HuH-7.5 (cell line): ENCODE measurements at places on chromosomes 7 and 10.

- DNase-seq, result no peak
These were observed 29.3 kb downstream of the KCNH2 start for GRCh38 chr7:150948791-150949251.

- DNase-seq, result no peak
These were observed at the start of gene TNRC18 for GRCh38 chr7:5423306-5423975. Gene TNRC18, minus strand, starts transcription at chr7:5423834. Its CDS starts 2,588 bp downstream, at chr7:5421246.

DNA sequence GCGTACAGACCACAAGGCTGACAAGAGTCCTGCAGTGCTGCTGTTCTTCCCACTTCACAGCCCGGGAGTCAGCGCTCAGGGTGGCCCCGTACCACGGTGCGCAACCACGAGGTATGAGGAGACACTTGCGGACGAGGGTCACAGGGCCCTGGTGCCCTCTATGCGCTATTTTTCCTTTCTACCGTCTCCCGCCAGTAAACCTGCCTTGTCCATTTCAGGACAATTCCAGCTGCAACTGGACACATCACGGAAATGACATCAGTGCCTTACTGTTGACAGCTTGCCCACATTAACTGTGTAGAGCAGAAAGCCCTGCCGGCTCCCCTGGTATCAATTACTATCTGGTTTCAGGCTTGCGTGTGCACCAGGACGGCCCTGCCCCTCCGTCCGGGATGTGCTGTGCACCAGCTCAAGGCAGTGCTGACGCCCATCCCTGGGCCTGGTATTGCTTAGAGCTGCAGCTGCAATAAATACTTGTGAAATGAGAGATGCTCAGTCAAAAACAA lies 65.1 kb downstream of the ZRANB1 start:
- no peak for DNase-seq

GRCh38 chr7:153943861-153944260 lies 108.3 kb upstream of the DPP6 start:
- no peak for DNase-seq

GRCh38 chr7:137741443-137741842 lies 105.3 kb downstream of the DGKI start:
- no peak for DNase-seq

GRCh38 chr10:88163572-88163971 lies 300.1 kb downstream of the PTEN start:
- no peak for DNase-seq

DNA sequence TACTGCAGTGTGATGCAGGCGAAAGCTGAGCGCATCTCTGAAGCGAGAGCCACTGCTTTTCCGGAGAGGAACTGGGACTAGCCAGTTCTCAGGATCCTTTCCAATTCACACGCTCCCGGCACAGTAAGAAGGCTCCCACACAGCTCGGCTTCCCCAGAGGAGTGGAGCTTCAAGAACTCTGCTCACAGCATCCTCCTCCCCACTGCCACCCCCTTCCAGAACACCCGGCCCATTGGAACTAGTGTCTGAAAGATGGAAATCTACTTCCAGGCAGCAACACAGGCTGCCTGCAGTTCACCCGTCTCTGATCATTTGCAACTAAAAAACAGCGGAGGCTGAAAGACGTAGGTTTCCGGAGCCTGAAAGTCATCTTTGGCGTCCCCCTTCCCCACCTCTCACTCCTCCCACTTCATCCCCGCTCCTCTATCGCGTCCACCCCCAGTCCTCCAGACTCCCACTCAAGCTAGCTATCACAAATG lies at the start of gene DGKB:
TSS of gene DGKB (minus strand) at position 163 of the 479 bp plus-strand sequence.
- no peak for DNase-seq

GRCh38 chr7:152883858-152884257 lies 124.3 kb downstream of the ACTR3B start:
- DNase-seq, result no peak

DNA sequence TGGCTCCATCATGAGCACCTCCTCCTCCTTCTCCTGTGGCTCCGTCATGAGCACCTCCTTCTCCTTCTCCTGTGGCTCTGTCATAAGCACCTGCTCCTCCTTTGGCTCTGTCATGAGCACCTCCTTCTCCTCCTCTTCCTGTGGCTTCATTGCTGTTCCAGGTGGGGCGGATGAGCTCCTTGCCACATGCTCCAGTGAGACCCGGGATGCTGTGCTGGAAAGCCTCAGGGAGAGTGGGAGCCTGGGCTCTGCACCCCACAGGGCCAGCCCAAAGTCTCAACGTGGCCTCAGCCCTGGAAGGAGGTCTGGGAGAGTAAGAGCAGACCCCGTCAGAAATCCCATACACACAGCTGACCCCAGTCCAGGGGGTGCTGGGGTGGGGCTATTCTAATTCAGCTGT lies 380.7 kb downstream of the TCERG1L start:
- no peak for DNase-seq

DNA sequence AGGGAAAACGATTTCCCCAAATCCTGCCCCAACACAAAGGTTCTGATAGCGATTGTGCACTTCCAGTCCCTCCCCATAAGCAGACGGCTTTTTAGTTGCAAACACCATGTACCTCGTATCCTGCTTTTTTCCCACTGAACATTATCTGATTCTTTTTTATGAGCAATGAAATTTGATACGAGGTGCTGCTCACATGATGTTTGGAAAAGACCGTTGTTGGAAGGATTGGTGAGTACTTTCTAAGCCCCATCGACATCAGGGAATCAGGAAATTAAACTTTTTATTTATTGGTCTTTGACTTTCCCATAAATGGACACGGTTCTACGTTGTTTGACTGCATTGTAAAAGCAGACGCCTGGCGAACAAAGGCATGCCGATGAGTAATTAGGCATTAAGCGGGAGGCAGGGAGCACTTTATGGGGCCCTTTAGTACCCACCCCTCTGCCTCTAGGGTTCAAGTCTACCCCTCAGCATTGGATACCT lies 49.4 kb downstream of the TEX36 start:
- DNase-seq, result no peak

- no peak for DNase-seq
These were observed 1.1 kb upstream of the DNAAF5 start for GRCh38 chr7:725223-726005.

GRCh38 chr10:106540645-106541044 lies 623.9 kb downstream of the SORCS1 start:
- DNase-seq, result no peak

GRCh38 chr10:124005091-124005490 lies 88.3 kb downstream of the CHST15 start:
- no peak for DNase-seq

- DNase-seq, result no peak
These were observed 19.9 kb upstream of the FMC1 start for GRCh38 chr7:139321071-139321745.

- no peak for DNase-seq
These were observed 100.7 kb downstream of the FAM53B start for GRCh38 chr10:124643330-124644009.

DNA sequence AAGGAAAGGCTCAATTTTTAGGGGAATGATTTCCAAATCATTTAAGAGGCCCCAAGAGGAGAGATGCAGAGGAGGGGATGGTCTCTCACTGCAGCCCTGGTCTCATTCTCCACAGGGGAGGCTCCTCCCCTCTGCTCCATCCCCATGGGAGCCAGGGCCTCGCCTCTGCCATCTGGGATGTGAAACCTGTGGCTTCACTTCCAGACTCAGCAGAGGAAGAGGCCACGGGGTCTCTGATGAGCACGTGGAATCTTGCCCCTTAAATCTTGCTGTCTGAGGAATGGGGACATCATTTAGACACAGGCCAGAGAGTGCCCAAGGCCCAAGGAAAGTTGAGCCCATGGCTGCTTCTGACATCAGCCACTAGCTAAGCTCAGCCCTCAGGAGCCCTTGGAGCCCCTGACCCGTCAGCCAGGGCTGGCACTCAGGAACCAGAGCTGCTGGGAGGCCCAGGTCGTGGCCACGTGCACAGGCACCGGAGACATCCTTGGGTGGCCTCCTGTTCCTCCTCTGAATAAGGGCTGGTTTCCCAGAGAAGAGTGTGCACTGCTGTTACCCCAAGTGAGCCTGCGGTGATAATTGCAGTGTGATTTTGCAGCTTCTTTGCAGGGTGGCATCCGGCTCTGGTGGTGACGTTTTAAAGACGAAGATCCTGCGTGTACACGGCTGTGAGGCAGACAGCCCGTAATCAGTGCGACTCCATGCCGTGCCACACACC lies 50.5 kb downstream of the VIPR2 start:
- DNase-seq, result no peak

GRCh38 chr7:33108554-33109004 lies 625 bp downstream of the RP9 start:
- peak; percentile 42 for DNase-seq

DNA sequence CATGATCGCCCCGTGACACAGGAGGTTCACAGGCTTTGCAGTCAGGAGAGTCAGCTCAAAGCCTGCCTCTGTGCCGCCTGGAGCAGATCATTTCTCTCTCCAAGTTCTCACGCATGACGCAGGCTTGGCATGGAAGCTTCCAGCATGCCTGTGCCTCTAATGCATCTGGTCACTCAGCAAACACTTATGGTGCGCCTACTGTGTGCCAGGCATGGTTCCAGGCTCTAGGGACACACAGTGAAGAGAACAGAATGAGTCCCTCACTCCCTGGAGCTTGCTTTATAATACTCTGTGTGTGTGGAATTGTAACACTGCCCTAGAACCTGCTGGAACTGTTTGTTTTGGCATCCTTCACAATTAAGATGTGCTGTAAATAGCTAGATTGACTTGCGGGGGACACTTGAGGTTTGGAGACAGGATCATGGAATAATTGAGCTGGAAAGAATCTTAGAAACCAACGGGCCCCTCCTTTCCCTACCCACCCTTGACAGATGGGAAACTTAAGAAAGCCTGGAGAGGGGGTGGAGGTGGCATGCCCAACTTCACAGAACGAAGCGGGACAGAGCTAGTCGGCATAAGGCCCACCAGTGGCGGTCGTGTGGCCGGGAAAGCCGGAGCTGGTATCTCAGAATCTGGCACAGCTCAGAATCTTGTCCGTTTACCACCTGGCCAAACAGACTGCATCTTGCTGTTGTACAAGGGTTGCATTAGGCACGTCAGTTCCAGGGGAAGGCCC lies 4.6 kb upstream of the MYH16 start:
- DNase-seq, result no peak

GRCh38 chr10:16545116-16545736 lies 23.5 kb upstream of the C1QL3 start:
- peak; percentile 38 for DNase-seq
